ENCODE measurements at places on chromosomes 7 and 10. TPM values are rescaled to one million over a fixed set of nuclear protein-coding genes. Genes with fewer than 3 reads are reported as not detected.
A peak's percentile ranks its signal among the peaks of the same experiment; 100 is the strongest.

MNX1 gene
- polyA plus RNA-seq, result not detected

GRCh38 chr10:115744089-115744488 is 528.9 kb downstream of the GFRA1 start:
- no peaks in the 10 kb centered on the region for H3K27me3 ChIP-seq
- H3K4me3 ChIP-seq, result no peak overlapping the region
- DNase-seq, result no peak
- no peaks in the 10 kb centered on the region for H3K36me3 ChIP-seq
- H3K4me1 ChIP-seq, result no peaks in the 10 kb centered on the region
- no peak overlapping the region for H3K27ac ChIP-seq

- H3K4me3 ChIP-seq, result no peak overlapping the region
- H3K27me3 ChIP-seq, result no peaks in the 10 kb centered on the region
- H3K4me1 ChIP-seq, result peaks cover 12% of the 10 kb centered on the region
- no peak for DNase-seq
Measured at GRCh38 chr10:35329520-35329919, 6.8 kb upstream of the CCNY start.

- no peak overlapping the region for H3K4me3 ChIP-seq
- H3K4me1 ChIP-seq, result no peaks in the 10 kb centered on the region
- H3K27ac ChIP-seq, result no peak overlapping the region
- no peak for DNase-seq
- no peaks in the 10 kb centered on the region for H3K27me3 ChIP-seq
- H3K36me3 ChIP-seq, result no peaks in the 10 kb centered on the region
Measured at GRCh38 chr10:44326474-44327030, 58.3 kb downstream of the CXCL12 start.

DNA sequence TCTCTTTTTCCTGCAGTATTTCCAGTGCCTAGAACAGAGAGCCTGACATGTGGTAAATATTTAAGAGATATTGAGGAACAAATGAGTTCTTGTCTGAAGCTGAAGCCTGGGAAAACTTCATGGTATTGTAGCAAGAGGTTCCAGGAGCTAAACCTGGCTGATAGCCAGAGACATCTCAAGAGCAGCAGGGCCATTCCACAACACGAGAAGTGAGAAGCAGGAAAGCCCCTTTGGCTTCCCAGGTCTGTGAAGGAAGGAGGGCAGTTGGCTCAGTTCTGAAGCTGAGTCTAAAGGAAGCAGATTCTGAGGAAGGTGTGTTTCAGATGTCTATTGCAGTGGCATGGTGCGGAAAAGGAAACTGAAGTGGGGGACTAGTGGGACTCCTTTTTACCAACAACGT is 63.8 kb upstream of the FAM204A start:
- DNase-seq, result peak; percentile 14
- no peak overlapping the region for H3K4me3 ChIP-seq
- H3K4me1 ChIP-seq, result no peaks in the 10 kb centered on the region
- H3K36me3 ChIP-seq, result no peaks in the 10 kb centered on the region
- H3K27me3 ChIP-seq, result no peaks in the 10 kb centered on the region
- no peak overlapping the region for H3K27ac ChIP-seq

DNA sequence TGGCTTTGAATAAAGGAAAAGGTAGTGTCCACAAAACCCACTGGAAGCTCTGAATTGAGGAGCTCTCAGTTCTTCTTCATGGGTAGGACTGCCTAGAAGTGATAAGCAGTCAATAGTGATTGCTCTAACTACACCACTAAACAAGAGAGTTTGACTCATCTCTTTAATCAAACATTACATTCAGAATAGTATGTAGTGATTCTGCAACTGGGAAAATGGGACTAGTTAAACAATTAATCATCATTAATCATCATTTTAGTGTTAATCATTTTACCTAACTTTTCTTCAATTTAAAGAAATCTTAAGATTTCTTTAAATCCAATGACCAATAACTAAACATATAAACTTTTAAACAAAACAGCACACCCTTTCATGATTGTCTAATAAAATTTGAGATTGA is 484.0 kb upstream of the FZD8 start:
- H3K27ac ChIP-seq, result no peak overlapping the region
- no peaks in the 10 kb centered on the region for H3K36me3 ChIP-seq
- no peaks in the 10 kb centered on the region for H3K4me1 ChIP-seq
- H3K4me3 ChIP-seq, result no peak overlapping the region

- H3K27ac ChIP-seq, result no peak overlapping the region
- no peaks in the 10 kb centered on the region for H3K27me3 ChIP-seq
- H3K4me3 ChIP-seq, result no peak overlapping the region
- no peak for DNase-seq
- H3K36me3 ChIP-seq, result no peaks in the 10 kb centered on the region
Measured at GRCh38 chr7:54712820-54713219, 46.2 kb downstream of the SEC61G start.

DNA sequence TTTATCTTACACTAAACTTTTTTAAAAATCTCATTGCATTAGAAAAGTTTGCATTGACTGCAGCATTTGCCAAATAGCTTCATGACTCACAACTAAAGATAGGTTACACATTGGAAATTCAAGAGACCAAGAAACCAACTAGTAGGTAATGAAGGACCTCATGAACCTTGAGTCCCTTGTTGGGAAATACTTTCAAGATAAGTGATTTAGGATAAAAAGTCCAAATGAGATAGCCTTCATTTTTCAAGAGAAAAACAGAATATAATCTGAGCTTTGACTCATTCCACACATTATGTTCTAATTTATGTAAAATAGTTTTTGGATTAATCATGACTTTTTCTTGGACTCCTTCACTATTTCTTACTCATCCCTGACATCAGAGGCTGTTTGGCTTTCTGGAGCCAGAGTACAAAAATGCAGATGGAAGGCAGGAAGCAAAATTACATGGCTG is 13.1 kb upstream of the LIPF start:
- H3K4me3 ChIP-seq, result no peak overlapping the region
- H3K27ac ChIP-seq, result peak overlapping the region; percentile 76
- H3K27me3 ChIP-seq, result no peaks in the 10 kb centered on the region
- H3K4me1 ChIP-seq, result peaks cover 30% of the 10 kb centered on the region
- H3K36me3 ChIP-seq, result no peaks in the 10 kb centered on the region

GRCh38 chr10:3389130-3389529 is 216.5 kb upstream of the PITRM1 start:
- no peak overlapping the region for H3K4me3 ChIP-seq
- H3K4me1 ChIP-seq, result no peaks in the 10 kb centered on the region

- no peak overlapping the region for H3K27ac ChIP-seq
- DNase-seq, result no peak
- H3K4me3 ChIP-seq, result no peak overlapping the region
- peaks cover 33% of the 10 kb centered on the region for H3K27me3 ChIP-seq
- no peaks in the 10 kb centered on the region for H3K36me3 ChIP-seq
- H3K4me1 ChIP-seq, result no peaks in the 10 kb centered on the region
Measured at GRCh38 chr10:53127686-53128085, 355.1 kb upstream of the MBL2 start.

DNA sequence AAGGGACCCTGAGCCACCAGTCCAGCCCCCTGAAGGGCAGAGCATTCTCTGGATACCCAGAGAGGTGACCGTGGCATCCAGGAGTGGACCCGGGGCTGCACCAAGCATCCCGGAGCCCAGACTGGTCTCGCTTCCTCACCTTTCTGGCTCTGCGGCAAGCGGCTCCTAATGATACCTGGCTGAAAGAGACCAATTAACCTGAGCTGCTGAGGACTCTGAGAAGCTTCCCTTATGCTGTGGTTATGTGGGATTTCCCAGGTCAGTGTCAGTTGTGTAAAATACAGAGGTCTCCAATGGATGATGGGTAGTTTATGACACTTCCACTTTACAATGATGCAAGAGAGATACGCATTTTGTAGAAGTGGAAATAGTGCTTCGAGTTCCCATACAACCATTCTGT is 51.5 kb downstream of the PFKFB3 start:
- H3K27ac ChIP-seq, result no peak overlapping the region
- H3K36me3 ChIP-seq, result no peaks in the 10 kb centered on the region
- no peaks in the 10 kb centered on the region for H3K4me1 ChIP-seq
- no peak overlapping the region for H3K4me3 ChIP-seq
- no peak for DNase-seq
- H3K27me3 ChIP-seq, result no peaks in the 10 kb centered on the region

DNA sequence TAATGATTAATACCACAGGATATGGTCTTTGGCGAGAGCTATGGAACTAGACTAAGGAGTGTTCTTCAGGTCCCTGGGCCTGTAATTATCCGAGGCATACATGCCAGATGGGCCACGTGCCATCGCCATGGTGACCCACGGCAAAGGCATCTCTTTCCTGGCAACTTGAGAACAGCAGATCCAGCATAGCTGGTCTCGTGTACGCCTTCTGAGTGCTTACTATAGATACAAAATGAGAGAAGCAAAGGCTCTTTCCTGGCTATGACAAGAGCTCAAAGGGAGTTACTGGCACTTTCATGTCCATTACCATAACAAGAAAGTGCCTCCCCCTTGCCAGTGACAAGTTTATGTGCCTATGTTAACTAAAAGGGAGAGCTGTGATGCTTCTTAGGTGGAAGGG is 26.0 kb upstream of the GLI3 start:
- no peak for DNase-seq
- H3K4me3 ChIP-seq, result no peak overlapping the region
- H3K27me3 ChIP-seq, result peaks cover 5% of the 10 kb centered on the region
- H3K27ac ChIP-seq, result no peak overlapping the region

All from endothelial cell of umbilical vein (primary cell).